ENCODE measurements at places on chromosomes 12 and 14.

- DNase-seq = no peak
Observed at GRCh38 chr14:96479435-96480146, 22.6 kb upstream of the PAPOLA start.

DNA sequence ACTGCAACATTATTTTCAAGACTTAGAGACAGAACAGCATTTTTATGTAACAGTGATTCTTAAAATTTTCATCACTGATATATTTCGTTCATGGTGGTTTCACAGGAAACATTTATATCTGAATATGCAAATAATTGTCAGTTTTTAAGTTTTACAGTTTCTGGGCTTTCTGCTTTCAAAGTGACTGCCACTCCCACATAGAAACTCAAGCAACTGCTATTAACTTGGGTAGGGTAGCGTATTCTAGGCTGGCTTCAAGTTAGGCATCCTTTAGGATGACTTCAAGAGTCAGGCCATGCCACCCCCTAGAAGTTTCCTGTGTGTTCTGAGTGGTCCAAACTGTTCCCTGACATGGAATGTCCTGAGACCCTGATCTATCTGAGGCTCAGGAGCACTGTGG lies 123.6 kb upstream of the TSPAN8 start:
- no peak for DNase-seq

DNA sequence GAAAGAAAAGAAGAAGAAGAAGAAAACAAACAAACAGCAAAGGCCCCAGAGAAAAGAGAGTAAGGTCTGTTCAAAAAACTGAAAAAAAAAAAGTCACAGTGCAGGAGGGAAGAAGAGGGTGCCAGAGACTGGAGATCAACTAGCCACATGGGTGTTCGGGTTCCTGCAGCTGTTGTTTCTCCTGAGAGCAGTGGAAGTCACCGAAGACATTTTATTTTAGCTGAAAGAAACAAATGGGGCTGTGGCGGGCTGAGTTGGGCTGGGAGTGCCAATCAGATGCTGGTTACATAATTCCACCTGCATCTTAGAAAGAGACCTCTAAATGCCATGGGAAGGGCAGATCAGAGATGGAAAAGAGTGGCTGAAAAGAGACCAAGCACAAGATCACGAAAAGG lies 33.9 kb downstream of the ACTN1 start:
- no peak for DNase-seq

DNA sequence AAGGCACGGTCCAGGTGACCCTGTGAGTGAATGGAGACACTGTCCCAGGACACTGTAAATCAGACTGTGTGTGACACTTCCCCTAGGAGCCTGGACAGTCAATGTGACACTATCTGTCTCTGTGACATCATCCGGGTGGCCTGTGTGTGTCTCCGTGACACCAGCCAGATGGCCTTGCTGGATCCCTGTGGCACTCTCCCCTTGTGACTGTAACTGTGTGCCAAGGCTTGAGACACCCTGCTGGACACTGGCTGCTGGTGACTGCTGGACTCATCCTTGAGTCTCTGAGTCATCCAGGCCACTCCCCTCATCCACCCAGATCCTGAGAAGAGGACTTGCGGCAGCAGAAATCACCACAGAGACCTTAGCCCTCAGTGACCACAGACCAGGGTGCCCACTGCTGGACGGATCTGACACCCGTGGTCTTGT lies 51.6 kb downstream of the MVK start:
- DNase-seq = no peak
